Posterior cingulate gyrus (tissue), 11 donors: ENCODE measurements at places on chromosomes 1 and 21.

GRCh38 chr1:150132372-150132771, 17.3 kb upstream of the PLEKHO1 start:
- DNase-seq, result no peak

DNA sequence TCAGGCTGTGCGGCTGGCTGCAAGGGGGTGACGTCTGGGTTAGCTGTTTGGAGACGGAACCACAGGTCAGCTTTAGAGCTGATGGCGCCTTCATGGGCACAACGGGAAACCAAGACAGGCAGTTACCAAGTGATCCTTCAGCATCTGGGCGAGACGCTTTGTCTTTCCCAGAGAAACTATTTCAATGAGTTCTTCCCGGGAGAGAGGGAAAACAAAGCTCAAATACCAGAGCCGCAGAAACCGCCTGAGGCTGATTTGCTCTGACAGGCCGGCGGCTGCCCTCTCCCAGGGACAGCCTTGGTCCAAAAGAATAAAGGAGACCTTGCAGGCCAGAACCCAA, 76.5 kb downstream of the CD58 start:
- no peak for DNase-seq

DNA sequence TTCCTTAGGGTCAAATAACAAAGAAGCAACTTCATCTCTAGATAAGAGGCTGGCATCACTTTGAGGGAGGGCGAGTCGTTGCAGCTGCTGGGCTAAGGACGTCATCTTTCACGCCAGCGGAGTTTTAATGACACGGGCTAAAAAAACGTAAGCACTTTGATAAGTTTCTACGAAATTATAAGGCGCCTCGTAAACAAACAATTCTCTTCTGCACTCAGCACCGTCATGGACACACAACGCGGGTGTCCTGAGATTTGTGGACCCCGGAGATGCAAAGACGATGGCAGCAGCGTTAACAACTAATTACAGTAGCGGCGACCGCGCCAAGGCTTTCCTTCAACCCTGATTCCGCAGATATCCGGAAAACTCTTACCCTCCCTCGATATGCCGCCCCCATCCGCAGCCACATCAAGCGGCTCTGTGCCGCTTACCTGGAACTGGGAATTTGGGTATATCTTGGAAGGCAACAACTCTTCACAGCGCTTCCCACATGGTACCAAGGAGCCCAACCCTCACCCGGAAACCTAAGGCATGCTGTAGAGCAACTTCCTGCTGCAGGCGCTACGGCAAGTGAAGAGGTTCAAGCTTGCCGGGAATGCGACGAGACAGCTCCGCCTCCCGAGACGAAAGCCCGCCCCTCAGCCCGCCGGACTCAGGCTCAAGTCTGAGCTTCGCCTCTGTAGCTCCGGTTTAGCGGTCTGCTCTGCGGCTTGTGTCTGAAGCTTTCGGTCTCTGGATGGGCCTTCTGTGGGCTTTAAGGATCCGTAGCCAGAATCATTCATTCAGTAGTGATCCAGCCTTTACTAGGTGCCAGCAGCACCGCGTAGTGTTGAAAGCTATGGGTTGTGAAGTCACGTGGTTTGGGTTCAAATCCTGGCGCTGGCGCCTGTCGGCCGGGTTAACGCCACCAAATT, at the start of gene HEATR1:
TSS of gene HEATR1 (minus strand) at position 526 of the 914 bp plus-strand sequence. CDS start at position 105, 421 bp downstream.
- DNase-seq, result peak; percentile 99

GRCh38 chr1:224707843-224708725, 92.0 kb downstream of the CNIH3 start:
- no peak for DNase-seq

DNA sequence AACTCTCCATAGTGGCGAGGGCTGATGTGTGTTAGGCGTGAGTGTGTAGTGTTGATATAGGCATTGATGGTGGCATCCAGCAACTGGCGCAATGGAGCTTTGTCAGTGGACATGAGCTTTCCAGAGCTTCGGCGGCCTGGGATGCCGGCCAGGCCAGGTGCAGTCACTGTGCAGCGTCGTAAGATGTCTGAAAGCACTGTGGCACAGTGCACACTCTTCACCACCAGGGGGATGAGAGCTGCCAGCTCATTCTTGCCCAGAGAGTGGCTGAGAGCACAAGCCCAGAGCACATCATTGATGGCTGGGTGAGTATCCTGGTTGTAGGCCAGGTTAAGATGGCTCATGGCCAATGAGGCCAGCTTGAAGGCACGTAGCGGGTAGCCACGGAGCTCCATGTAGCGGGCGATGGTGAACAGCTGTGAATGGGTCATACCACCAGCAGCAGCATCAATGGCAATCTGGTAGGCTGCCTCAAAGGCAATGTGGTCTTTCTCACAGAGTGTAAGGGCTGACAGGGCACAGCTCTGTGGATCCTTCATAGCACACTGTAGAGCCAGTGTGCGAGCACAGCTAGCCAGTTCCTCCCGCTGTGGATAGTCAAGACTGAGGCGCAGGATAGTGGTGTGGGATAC, 6.7 kb downstream of the UROD start:
- DNase-seq, result peak; percentile 53

GRCh38 chr1:15975358-15975804, 520 bp downstream of the ZBTB17 start:
- peak; percentile 94 for DNase-seq

GRCh38 chr1:96187020-96187419, 534.6 kb upstream of the PTBP2 start:
- DNase-seq, result no peak
